Osteocyte (in vitro differentiated cells): ENCODE measurements at places on chromosomes 7 and 10. TPM values are rescaled to one million over a fixed set of nuclear protein-coding genes. Genes with fewer than 3 reads are reported as not detected.

GRCh38 chr7:131642429-131642828, 86.0 kb upstream of the PODXL start:
- H3K36me3 ChIP-seq: no peaks in the 10 kb centered on the region
- H3K27ac ChIP-seq: no peak overlapping the region

DNA sequence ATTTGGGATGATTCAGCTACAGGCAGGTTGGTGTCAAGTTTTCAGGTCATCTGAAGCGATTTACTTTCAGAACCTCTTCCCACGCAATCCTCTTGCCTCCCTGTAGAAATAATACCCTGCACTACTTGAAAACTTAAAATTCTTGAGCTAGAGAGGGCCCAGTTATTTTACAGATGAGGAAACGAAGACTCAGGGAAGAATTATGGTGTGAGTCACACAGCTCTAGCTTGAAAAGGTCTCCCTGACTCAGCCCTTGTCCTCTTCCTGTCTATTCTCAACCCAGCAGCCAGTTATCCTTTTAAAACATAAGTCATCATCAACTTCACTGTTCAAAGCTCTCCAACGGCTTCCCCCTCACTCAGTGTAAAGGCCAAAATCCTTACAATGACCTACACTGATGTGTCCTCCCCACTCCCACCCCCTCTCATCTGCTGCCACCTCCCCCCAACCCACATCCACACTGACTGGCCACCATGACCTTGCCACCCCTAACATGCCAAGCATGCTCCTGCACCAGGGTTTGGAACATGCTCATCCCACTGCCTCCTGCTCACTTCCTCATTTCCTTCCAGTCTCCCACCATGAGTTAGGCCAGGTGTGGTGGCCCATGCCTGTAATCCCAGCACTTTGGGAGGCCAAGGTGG, 3.4 kb downstream of the DNMBP start:
- peak overlapping the region; percentile 97 for H3K27ac ChIP-seq
- no peak for DNase-seq
- peaks cover 75% of the 10 kb centered on the region for H3K4me1 ChIP-seq
- H3K4me3 ChIP-seq: peak overlapping the region; percentile 63
- no peaks in the 10 kb centered on the region for H3K36me3 ChIP-seq
- no peaks in the 10 kb centered on the region for H3K27me3 ChIP-seq

DNA sequence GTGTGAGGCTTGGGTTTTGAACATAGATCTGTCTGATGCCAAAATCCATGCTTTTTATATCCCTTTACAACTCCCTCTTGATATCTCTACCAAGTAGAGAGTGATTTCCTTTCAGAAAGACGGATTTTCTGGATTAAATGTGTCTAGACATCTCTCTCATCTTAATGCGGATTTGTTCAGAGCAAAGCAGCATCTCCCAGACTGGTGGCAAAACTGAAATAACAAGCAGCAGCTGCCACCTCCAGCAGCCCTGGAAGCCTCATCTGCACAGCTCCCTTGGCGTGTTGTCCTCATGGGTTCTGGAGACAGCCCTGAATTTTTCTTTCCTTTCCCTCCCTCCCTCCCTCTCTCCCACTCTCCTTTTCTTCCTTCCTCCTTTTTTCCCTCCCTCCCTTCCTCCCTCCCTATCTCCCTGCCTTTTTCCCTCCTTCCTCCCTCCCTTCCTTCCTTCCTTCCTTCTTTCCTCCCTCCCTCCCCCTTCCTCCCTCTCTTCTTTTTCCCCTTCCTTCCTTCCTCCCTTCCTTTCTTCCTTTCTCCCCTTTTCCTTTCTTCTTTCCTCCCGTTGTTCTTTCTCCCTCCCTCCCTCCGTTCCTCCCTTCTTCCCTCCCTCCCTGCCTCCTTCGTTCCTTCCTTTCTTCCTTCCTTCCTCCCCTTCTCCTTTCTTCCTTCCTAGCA, 639.9 kb downstream of the TYW1 start:
- no peak overlapping the region for H3K27ac ChIP-seq
- no peak overlapping the region for H3K4me3 ChIP-seq
- no peaks in the 10 kb centered on the region for H3K27me3 ChIP-seq
- H3K36me3 ChIP-seq: no peaks in the 10 kb centered on the region
- no peak for DNase-seq
- H3K4me1 ChIP-seq: no peaks in the 10 kb centered on the region

DNA sequence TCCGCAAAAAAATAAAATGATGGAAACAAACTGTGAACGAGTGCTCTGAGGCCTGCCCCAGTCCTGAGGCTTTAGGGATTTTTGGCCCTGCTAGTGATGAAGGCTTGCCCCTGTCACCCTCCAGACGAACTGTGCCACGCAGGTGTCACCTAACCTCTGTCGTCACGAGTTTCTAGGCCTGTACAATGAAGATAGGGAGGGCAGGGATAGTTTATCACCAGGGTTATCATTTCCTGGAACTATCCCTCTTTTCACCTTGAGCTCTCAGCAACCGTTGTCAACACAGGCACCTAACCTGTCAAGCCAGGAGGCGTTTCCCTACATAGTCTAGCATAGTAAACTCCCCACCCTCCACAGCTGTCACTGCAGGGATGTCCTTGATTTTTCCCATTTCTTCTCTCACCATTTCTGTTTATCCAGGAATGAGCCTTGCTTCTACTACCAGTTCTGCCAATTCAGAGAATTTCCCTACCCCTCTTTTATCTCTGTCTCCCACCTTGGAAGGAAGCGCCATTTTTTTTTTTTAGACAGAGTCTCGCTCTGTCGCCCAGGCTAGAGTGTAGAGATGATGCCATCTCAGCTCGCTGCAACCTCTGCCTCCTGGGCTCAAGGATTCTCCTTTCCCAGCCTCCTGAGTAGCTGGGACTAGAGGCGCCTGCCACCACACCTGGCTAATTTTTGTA, 2.2 kb upstream of the ACHE start:
- no peak for DNase-seq
- H3K27me3 ChIP-seq: peaks cover 28% of the 10 kb centered on the region
- H3K27ac ChIP-seq: no peak overlapping the region
- H3K36me3 ChIP-seq: no peaks in the 10 kb centered on the region
- peak overlapping the region; percentile 7 for H3K4me3 ChIP-seq
- H3K4me1 ChIP-seq: peaks cover 13% of the 10 kb centered on the region

GRCh38 chr10:11593612-11594011, 17.8 kb downstream of the USP6NL start:
- no peaks in the 10 kb centered on the region for H3K27me3 ChIP-seq
- H3K27ac ChIP-seq: no peak overlapping the region
- H3K36me3 ChIP-seq: peaks cover 9% of the 10 kb centered on the region
- no peak overlapping the region for H3K4me3 ChIP-seq
- H3K4me1 ChIP-seq: peaks cover 3% of the 10 kb centered on the region

The OPN1SW gene
- not detected in 2 replicates for total RNA-seq

GRCh38 chr10:125235093-125236069, 75.0 kb upstream of the CTBP2 start:
- no peaks in the 10 kb centered on the region for H3K36me3 ChIP-seq
- peaks cover 16% of the 10 kb centered on the region for H3K4me1 ChIP-seq
- no peak overlapping the region for H3K27ac ChIP-seq
- H3K4me3 ChIP-seq: no peak overlapping the region
